Astrocyte (in vitro differentiated cells and primary cell): ENCODE measurements at places on chromosomes 6 and 20. TPM values are rescaled to one million over a fixed set of nuclear protein-coding genes. Genes with fewer than 3 reads are reported as not detected.

DNA sequence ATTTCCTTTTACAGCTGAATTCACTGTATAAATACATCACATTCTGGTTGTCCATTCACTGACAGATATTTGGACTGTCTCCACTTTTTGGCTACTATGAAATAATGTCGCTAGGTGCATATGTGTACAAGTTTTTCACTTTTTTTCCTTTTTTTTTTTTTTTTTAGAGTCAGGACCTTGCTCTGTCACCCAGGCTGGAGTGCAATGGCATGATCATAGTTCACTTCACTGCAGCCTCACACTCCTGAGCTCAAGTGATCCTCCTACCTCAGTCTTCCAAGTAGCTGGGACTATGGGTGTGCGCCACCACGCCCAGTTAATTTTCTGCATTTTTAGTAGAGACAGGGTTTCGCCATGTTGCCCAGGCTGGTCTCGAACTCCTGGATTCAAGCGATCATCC lies 13.3 kb downstream of the CSNK2A1 start:
- DNase-seq: no peak

GRCh38 chr20:571754-572441 lies 28.3 kb upstream of the CSNK2A1 start:
- peak; percentile 8 for DNase-seq

RIN2 gene
- total RNA-seq: 21.2 and 22.8 TPM in 2 replicates

OR12D3 gene
- not detected in 2 replicates for total RNA-seq

C6orf89 gene
- total RNA-seq: 37.8 and 42.3 TPM in 2 replicates
